ENCODE measurements at places on chromosomes 11 and 22.

DNA sequence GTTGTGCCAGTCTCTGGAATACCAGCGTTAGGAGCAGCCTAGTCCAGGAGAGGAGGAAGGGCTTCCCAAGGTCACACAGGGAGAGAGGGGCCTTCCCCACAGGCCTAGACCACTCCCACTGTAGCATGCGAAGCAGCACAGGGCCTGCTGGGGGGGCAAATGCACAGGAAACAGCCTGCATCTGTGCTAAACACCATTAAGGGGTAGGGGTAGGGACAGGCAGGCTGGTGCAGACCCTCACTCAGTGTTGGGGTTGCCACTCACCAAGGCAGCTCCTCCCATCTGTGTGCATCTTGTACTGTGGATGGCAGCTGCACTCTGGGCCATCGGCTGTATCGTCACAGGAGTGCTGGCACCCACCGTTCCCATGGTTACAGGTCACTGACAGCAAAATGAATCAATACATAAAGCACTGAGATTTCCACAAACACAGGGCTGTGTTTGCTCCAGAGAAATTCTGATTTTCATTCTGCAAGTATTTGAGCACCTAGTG lies 24.9 kb downstream of the SCUBE2 start:
- DNase-seq, result no peak

DNA sequence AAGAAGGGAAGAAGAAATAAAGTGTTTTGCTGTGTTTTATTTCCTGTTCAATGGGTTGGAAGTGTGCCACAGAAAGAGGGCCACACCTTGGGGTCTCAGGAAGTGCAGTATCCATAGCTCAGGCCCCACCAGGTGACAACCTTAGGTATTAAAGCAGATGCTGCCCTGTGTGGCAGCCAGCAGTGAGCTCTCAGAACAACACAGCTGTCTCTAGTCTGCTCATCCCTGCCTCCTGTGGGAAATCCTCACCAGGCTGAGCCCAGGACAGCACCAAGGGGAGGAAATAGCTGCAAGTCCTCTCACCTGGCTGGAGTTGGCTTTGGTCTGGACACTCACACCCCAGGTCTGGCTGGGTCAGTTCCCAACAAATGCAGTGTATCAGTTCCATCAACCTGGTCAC lies 25.1 kb downstream of the ARL14EP start:
- no peak for DNase-seq

GRCh38 chr22:45602824-45603595 lies 68.6 kb upstream of the ATXN10 start:
- no peak for DNase-seq

DNA sequence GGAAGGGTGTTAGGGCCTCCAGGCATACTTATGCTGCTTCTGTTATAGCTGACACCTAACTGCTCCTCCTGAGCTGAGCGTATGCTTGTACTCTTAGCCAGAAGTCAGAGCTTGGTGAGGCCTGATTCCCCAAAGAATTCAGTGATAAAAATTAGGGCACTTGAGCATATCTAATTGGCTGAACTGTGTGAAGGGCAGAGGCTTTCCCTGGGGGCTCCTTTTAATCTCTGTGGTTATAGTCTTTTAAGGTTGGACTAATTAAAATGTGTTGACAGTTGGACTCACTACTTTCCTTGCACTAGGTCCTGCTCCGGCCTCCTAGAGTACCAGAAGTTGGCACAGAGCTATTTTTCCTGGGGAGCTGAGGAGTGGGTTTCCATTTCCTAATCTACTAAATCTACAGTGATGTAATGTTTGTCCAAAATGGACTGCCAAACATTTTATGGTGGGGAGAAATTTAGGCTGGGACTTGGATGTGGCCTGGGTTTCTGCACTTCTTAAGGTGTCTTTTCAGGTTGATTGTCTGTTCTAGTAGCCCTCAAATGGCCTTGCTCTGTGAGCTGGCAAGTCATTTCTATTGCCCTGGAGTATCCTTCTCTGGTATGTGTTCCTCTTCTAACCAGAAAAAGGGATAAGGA lies 18.4 kb downstream of the STIM1 start:
- DNase-seq, result no peak

DNA sequence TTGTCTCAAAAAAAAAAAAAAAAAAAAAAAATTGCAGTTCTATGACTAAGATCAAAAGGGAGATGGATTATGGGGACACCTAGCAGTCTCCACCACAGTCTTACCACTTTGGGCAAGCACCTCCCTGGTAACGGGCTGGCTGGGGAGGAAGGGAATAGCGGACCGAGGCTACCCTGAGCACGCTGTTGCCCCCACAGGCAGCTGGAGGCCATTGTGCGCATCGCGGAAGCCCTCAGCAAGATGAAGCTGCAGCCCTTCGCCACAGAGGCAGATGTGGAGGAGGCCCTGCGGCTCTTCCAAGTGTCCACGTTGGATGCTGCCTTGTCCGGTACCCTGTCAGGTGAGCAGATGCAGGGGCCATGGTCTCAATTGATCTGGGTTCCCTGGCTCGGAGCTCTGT lies 21.2 kb downstream of the MCM5 start:
- DNase-seq, result no peak

DNA sequence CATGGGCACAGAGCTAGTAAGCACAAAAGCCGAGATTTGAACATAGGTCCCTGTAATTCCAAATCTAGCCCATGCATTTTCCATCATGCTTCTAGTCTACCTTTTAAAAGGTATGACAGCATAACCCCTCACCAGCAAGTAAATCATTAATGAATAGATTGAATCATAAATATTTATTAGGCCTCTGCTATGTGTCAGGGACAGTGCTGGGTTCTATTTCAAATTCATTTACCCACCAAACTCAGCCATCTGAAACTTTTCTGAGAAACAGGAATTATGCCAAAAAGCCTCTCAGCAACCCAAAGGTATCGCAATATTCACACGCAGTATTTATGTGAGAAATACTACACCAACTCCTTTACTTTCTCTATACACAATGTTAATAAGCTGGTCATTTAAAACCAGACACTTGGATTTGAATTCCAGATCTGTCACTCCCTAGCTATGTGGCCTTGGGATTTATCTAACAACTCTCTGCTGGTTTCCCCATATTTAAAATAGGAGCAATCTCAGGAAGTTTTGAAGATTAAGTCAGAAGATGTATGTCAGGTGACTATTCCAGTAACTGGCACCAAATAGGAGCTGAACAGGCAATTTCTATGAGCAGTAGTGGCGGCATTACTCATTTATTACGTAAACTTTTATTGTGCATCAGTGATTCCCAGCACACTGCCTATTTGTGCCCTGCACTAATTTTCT lies 191.4 kb downstream of the TENM4 start:
- no peak for DNase-seq

GRCh38 chr22:46515208-46516111 lies 22.0 kb downstream of the CELSR1 start:
- DNase-seq, result no peak

DNA sequence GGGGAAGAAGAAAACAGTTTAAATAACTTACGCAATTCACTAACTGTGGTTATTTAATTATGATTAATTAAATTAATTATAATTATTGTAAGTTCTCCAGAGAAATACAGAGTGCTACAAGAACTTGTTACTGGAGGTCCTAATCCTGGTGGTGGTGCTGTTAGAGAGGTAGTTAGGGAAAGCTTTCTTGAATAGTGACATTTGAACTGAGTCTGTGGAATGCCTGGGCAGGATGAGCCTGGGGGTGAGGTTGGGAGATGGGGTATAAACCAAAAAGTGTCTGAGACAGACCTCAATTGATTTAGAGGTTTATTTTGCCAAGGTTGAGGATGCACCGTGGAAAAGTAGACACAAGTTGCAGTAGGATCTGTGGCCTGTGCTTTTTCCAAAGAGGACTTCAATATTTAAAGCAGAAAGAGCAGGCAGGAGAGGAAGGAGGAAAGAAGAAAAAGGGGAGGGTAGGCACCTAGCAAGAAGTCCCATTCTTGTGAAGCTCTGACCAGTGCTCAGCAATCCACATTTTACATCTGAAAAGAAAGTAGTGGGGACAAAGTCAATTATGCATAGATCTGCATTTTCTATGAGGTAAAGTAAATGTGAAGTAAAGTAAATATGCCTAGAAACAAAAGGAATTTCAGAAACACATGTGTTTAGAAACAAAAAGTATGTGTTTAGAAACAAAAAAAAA lies 4.4 kb upstream of the ZNF202 start:
- no peak for DNase-seq

GRCh38 chr22:37545703-37546436 lies 14.4 kb upstream of the CDC42EP1 start:
- DNase-seq, result peak; percentile 96

- DNase-seq, result no peak
Measured at GRCh38 chr22:26164174-26164573, 5.1 kb upstream of the SEZ6L start.

DNA sequence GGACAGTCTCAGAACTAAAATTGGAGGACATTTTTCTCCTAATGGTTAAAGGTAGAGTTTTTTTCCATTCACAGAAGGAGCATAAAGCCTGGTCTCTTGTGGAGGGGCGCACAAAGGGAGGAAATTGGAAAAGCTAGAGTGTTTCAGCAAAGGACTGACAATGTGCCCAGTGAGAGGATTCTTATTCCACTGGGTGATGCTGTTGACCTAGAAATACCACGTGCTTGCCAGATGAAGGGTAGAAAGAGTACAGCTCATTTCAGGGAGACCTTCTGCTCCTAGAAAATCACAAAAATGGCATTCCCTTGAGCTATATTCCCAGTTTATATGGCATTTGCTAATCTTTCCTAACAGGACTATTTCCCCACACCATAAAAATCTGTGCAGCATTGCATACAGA lies 21.1 kb downstream of the MS4A6E start:
- DNase-seq, result no peak
